ENCODE measurements at places on chromosomes 1 and 21.

GRCh38 chr1:89762386-89762778 lies 58.5 kb upstream of the LRRC8D start:
- no peak for DNase-seq

DNA sequence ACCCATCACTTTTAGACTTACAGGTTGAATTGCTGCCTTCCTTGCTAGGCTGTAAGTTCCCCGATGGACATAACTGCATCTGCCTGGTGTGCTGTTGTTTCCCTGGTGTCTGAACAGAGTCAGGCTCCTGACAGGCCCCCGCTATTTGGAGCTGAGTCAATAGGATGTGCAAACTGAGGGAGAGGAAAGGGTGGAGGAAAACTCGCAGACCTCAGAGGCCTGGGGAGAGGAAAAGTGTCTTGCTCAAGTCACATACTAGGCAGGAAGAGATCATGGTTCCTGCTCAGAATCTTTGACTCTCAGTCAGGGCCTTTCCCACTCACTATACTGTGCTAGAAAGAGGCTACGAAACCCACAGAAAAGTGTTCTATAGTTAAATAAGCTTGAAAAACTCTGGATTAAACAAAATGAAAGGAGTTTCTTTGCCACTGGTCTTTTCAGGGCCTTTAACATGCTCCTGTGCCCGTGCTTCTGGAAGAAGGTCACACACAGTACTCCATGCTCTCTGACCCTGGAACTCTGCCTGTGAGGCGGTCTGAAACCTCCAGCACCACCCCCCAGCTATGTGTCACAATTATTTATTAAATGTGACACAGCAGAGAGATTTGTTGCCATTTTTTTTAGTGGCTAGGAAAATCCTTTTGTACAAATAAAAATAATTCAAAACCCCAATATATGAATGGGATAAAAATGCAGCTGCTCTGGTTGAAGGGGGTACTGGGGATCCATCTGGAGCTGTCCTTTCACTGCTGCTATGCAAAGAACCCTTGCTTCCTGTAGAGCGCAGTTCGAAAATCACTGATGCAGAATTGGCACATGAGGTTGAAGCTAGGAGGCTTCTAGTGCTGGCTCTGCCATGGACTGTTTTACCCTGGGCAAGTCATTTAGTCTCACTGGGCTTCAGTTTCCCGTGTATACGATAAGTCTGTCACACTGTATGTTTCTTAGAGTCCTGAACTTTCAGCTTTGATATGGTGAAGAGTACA lies 20.1 kb upstream of the CDCP2 start:
- no peak for DNase-seq

- DNase-seq, result no peak
These were observed 18.8 kb upstream of the ARTN start for GRCh38 chr1:43914576-43915525.

DNA sequence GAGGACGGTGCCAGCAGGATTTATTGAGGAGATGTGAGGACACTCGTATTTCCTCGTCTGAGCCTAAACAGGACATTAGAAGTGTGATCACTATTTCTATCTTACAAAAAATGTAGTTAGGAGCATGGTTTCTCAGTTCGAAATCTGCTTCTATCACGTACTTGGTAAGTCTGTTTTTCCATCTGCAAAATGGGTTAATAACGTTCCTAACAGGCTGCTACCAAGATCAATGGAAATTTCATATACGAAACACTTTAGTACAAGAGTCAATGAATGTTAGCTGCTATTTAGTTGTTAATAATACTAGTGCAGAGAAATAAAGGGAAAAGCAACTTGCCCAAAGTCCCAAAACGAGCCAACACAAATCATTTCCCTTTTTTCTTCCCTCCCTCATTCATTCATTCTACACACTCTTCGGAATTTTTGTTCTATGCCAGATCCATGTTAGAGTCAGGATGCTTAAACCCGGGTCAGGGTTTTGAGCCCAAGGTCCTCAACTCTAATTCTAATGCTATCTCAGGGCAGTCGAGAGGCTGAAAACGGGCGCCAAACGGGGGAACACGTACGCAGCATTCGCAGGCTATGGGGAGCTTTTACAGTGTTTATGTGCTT lies 608 bp downstream of the SNRNP40 start:
- DNase-seq, result no peak

GRCh38 chr1:17315542-17316130 lies 7.6 kb downstream of the PADI4 start:
- no peak for DNase-seq

DNA sequence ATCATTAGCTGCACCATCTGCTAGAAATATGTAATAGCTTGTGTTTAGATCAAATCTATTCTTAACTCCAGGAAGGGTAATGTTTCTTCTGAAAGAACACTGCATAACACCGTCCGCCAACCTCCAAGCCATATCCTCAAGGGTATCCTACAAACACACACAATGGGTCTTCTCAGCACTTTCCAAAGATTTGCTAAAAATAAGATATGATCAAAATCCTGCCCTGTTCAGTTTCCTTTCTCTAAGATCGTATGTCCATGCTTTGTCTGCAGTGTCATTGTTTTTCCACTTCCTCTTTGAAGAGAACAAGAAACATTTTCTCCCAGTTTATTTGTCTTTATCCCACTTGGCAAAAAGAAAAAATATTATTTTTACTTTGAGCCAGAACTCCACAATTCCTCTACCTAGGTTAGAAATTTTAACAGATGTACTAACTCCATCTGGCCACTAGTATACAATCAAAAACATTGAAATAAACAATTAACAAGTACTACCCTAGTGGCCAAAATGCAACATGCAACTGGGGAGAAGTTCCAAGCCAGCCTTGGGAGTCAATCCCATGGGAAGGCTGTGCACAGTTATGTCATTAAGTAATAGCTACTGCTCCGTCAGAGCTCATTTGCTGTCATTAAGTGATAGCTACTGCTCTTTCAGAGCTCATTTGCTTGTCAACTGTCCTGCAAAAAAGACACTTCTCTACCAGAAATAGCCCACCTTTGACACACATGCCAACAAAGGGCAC lies 37.8 kb downstream of the FRRS1 start:
- no peak for DNase-seq

DNA sequence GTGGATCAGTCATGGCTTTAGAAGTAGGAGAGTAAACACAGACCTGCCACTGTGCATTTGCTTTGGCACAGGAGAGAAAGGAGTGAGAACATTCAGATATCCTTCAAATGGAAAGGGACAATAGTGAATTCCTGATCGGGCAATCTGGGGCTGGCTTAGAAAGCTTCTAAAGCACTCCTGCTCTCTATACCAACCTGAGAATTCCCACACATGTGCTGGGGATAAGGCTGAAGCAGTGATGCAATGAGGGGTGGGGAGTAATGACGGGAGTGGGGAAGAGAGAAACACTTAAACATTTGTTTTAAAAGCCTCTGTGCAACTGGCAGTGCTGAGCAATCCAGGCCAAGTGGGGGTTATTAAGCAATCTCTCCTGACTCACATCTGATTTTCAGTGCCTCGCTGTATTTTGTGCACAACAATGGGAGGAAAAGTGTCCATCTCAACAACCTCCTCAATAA lies 108.8 kb downstream of the KIAA0319L start:
- DNase-seq, result no peak

DNA sequence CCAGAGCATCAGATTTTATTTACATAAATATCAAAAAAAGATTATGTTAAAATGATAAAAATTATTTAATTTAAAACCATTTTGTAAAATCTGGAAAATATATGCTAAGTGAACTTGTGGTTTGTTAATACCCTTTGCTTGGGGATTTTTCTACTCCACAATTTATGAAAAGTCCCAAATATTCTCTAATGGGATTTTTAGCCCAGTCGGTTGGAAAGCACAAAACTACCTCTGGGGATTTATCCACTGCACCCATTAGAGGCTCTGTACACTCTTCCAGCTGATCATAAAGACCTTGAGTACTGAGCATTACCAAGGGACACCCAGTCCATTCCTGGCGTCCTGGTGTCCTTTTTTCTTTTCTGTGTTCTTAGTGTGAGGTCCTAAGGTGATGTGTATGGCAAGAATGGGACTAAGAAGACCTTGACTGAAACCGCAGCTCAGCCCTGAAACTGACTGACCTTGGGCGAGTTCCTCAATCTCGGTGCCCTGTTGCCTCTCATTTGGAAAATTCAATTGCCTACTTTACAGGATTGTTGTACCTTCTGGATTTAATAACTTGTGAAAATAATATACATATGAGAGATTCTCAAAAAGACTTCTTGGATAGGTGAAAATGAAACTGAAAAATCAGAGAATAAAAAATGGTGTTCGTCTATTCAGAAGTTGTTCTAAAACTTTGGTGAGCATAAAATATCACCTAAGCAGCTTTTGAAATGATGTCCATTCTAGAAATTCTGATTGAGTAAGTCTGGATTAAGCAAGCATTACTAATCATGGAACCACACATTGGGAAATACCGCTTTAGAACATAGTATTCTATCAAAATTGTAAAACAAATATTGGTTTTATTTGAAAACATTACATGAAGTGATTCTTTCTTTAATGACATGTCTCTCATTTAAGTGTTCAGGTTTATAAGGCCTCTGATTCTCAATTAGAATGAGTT lies 21.5 kb upstream of the SAMSN1 start:
- DNase-seq, result no peak

DNA sequence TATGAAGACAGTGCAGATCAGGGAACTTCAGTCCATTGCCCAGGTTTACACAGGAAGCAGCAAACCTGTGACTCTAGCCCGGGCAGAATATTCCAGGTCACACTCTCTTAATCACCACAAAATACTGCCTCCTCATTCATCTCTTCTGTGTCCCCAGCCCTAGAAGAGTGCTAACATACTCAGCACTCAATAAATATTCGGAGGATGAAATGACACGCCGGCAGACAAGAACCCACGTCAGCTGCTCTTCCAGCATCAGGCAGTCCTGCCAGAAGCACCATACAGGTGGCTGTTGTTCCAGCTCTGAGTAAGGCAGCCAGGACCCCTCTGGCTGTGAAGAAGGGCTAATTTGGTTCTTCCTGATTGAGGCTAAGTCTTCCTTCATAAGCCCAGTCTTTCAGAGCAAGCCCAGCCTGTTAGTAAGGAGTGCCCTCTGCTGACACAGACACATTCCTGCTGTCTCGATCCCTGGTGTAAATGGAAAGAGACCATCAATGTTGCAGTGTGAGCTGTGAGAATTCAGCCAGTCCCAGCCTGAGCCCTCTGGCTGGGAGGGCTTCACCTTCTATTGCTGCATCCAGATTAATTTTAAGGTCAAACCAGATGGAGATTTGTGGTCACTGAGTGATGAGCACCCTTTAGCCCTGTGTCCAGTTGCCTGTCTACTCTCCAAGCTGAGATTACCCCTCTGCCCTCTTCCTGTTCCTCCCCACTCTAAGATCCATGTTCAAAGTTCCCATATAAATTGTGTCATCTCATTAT lies 45.0 kb upstream of the KIRREL1 start:
- no peak for DNase-seq

GRCh38 chr1:25185409-25186160 lies 46.7 kb downstream of the SYF2 start:
- no peak for DNase-seq

DNA sequence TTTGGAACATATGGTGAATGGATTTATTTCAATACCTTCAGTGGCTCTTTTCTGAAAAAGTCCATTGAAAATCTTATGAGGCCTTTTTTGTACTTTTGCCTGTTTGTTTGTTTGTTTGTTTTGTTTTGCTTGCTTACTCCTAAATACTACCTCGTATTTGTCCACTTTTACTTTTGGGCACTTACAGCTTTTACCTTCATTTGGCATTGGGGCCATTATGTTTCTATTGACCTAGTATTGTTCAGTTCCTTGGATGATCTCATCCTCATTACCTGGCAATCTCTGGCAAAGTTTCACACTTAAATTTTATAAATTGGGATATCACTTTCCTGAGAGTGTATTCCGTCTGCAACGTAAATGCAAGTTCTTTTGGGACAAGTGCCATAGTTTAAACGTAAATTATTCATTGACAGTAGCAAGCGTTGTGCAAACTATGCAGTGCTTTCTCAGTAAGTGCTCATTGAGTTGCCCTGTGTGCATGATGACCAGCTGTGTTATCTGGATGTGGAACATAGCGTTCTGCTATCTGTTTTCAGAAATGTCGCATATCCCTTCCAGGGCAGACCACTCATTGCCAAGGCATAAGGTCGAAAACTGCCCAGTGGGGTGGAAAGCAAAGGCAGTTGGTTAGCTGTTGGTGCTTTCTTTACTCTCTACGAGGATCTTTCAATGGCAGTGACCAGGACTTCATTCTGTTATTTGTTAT lies 51.1 kb downstream of the LRRC8D start:
- no peak for DNase-seq

GRCh38 chr1:65535981-65536380 lies 115.5 kb downstream of the LEPR start:
- no peak for DNase-seq

DNA sequence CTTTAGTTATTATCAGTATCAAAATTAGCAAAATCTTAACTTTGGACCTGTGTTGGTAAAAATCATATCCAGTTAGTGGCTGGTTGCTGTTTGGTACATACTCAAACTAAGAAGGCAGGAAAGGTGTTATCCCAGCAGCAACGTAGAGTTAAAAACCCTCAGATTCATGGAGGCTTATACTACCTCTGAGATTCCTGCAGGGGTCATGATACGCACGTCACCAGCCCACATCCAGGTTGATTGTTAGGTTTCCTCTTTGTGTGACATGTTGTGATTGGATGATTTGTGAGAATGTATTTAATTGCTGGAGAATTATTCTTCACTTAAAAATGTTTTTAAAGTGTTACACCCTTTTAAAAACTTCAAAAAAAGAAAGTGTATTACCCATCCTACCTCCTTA lies 423.3 kb upstream of the ADGRL2 start:
- no peak for DNase-seq

GRCh38 chr1:182626527-182626926 lies 22.3 kb upstream of the RGS16 start:
- DNase-seq, result no peak

GRCh38 chr1:48960320-48960719 lies 183.6 kb upstream of the BEND5 start:
- no peak for DNase-seq

GRCh38 chr1:207631137-207631536 lies 13.8 kb upstream of the CR1L start:
- no peak for DNase-seq

GRCh38 chr21:14685568-14685967 lies 139.5 kb upstream of the SAMSN1 start:
- no peak for DNase-seq

- no peak for DNase-seq
These were observed 257.5 kb downstream of the LRRC40 start for GRCh38 chr1:69947837-69948236.

Data from stimulated activated CD4-positive, alpha-beta T cell treated with anti-CD3 and anti-CD28 coated beads, TNF-alpha, amount 100 ng/mL, for 48 hours (primary cell).